ENCODE measurements at places on chromosomes 11 and 22.

GRCh38 chr11:94049351-94049750 is 28.2 kb downstream of the HEPHL1 start:
- no peak for DNase-seq

- peak; percentile 51 for DNase-seq
These were observed 15.5 kb upstream of the ST3GAL4 start for GRCh38 chr11:126339863-126340434.

- DNase-seq, result peak; percentile 34
These were observed 28.3 kb upstream of the IGSF22 start for GRCh38 chr11:18754308-18754707.

DNA sequence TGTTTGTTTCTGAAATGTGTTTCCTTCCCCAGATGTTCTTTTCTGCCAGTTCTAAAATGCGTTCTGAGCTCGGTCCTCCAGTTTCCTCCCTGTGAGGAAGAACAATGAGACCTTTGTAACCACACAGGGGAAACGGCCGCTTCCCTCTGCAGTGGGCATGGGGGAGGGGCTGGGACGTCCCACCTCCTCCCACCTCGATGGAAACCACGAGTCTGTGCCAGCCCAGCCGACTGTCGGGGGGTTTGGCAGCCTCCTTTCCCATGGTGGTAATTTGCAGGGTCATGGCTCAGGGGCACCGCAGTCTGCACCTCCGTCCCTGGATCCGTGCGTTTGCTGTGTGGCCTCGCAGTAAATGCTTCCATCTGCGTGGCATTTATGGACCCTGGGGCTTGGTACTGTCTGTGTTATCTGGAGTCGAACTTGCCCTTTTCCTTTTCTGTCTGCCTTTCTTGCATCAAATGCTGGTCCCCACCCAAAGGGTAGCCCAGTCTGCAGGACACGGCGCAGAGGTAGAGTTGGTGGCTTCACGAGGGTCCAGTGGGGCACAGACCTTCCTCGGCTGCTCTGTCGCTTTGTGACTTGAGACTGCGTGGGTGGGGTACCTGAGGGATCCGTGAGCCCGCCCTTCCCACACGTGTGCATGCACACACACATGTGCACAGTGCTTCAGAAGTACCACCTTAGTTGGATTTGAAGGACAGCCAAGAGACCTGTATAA is 16.1 kb downstream of the LRP5 start:
- DNase-seq, result no peak

- DNase-seq, result peak; percentile 73
These were observed 64.5 kb downstream of the AMBRA1 start for GRCh38 chr11:46529095-46529905.

DNA sequence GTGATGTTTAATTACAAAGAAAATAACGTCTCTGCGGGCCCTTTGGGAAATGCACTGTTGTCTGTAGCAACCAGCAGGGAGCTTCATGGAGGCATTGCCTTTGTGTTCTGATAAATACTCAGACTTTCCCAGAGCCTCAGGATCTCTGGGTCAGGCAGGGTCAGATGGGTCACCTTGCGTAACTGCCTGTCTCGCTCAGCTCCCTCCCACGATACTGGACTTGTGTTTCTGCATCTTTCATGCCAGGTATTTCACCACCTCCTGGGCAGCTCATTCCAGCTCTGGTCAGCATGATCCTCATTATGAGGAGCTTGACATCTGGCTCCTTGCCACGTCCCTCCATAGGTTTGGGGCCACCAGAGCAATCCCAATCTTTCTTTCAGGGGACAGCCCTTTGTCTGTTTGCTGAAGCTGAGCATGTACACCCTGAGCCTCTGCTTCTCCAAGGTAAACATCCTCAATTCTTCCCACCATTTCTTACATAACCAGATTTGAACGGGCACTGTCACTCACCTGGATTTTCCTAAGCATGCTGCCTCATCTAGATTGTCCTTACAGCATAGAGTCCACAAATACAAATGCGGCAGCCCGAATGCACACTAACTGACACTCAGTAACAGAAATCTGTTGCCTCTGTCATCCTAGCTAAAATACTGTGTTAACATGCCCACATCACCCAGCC is 162.3 kb downstream of the LARGE1 start:
- DNase-seq, result peak; percentile 19

DNA sequence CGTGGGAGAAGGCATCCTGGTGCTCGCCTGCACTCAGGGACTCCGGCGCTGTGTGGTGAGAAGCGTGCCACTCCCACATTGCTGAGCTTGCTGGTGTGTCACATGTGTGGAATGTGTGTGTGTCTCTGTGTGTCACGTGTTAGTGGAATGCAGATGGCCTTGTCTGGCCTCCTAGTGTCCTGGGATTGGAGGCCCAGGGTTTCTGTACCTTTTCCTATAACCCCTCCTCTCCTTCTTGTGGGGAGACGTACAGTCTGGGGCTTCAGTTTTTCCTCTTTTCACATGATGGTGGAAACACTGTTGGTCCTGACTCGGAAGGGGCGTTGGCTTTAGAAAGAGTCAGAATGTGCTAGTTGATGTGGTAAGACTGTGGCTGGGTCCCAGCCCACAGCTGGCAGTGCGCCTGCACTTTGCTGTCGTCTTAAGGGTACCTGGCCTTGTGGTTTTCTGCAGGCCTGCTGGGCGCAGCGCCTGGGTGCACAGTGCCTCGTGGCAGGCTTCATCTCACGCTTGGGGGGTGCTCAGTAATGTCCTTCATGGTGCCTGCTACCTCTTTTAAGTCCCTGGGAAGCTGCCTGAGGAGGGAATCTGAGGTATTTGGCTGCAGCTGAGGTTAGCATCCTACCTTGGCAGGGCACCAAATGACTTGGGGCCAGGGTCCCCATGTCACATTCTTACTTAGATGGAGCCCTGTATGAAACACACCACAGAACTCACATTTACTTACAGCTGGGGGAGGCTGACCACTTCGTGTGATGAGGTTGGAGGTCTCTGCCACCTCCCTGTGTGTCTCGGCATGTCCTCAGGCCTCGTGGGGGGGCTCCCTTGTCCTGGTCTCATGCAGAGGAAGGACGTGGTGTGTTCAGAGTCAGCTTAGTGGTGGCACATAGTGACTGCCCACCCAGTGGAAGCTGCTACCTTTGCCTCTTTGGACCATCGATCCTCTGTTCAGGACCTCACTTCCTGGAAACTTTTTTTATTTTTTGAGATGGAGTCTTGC is 61.9 kb downstream of the MED15 start:
- peak; percentile 99 for DNase-seq

DNA sequence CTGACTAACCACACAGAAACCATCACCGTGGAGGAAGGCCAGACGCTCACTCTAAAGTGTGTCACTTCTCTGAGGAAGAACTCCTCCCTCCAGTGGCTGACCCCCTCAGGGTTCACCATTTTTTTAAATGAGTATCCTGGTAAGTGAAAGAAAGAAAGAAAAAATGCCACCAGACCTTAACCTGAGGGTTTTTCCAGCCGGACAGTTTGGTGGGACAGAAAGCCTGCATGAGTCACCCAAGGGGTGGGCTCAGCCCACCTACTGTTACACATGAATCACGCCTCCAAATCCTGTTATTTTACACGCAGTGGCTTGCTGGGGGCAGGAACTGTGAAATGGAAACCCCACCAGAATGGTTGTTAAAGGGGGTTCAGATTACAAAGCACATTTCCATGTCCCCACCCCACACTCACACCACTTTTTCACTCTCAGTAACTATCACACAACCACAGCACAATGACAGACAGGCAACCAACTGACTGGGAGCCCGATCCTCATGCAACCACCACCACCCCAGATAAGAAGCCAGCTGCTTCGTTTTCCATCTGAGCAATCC is 11.9 kb downstream of the CRTAM start:
- peak; percentile 64 for DNase-seq

Data from choroid plexus epithelial cell (primary cell).